ENCODE measurements at places on chromosomes 4 and X.

DNA sequence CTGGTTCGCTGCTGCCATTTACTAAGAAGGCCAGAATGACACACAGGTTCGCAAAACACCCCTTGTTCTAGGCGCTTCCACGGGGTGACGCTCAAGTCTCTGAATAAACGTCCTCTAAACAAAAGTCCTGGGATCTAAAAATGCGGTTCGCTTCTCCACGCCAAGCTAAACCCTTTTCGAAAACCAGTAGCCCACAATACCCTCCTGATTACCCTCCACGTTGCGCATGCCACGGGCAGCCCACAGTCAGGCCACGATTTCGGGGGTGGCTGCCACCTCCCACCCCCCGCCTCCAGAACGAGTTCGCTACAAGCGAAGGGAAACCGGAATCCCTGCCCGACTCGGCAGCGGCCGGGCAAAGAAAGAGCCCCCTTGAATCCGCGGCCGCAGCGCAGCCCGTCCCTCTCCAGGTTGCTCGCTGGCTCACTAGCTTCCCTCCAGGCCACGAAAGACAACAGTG, 423 bp downstream of the RPL39 start:
- DNase-seq: no peak

- DNase-seq: no peak
Measured at GRCh38 chrX:154401045-154401799, 3.0 kb downstream of the RPL10 start.

GRCh38 chrX:150119323-150119722, 181.0 kb upstream of the EOLA2 start:
- DNase-seq: no peak

DNA sequence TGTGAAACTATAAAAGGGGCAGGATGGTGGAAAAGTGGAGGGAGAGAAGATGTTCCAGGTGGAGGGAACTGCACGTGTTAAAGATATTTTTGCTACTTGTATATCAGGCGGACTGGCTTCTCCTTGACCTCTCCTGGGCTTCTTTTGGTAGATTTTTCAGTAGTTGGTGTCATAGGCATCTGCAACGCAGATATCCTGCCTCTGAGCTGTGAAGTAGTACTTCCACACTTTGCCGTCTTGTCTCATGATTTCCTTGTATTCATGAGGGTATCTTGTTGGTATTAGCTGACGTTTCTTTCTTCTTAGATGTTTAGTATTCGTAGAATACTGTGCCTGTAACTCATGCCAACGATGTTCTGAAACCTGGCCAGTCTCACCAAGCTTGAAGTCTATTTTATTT, 81.0 kb downstream of the WWC2 start:
- DNase-seq: no peak

- DNase-seq: no peak
Measured at GRCh38 chr4:141432000-141432712, 204.2 kb upstream of the IL15 start.

- no peak for DNase-seq
Measured at GRCh38 chr4:19941434-19941833, 310.3 kb upstream of the SLIT2 start.

DNA sequence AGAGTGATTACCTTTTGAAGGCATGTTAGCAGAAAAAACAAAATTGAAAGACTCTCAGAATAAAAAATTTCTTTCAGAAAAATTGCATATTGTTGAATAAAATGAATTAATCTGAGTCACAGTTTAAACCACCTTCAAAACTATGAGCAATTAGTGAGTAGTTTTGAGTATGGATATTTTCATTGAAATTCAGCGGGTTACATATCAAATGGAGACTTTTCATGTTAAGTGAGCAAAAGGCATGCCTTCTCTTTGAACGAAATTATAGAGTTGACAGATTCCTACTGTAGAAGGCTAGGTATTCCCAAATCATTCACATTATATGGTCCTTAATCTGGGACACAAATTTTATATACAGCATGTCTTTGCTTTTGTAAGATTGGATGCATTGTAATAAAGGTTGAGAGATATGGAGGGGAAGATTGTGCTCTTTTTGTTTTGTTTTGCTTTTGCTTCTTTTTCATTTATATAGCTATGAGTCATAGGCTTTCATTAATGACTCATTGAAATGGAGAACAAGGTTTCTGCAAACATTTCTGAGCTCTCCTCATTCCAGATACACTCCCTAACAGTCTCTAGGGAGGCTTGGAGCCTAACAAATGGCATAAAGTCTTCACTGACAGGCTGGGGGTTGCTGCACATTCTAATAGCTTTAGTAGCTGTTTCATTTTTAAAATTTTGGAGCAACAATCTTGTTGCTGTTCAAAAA, 21.6 kb downstream of the PCDH18 start:
- no peak for DNase-seq

GRCh38 chrX:26007462-26007861, 130.7 kb upstream of the MAGEB18 start:
- DNase-seq: no peak

- no peak for DNase-seq
Measured at GRCh38 chr4:151657896-151658295, 102.9 kb downstream of the GATB start.

GRCh38 chr4:169268951-169269760, 1.6 kb downstream of the SH3RF1 start:
- DNase-seq: no peak

- no peak for DNase-seq
Measured at GRCh38 chrX:150364347-150365050, 1.4 kb downstream of the MAMLD1 start.

- no peak for DNase-seq
Measured at GRCh38 chr4:154622598-154622997, 10.1 kb upstream of the FGG start.

DNA sequence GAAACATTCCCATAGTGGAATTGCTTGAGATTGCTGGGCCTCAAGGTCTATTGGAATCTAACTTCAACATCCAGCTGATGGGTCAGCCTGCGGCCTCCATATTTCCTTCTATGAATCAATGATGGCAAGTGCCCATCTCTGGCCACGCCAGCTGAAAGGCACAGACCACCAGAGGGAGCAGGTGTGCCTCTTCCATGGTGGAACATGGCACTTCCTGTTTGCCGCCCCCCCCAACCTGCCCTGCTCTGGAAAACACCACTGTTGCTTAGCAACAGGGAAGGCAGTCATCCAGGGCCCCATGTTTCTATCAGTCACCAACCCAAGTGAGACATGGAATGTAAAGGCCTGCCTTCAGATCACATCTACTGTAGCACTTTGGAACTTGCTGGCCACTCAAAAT, 11.6 kb downstream of the PAGE4 start:
- peak; percentile 36 for DNase-seq

DNA sequence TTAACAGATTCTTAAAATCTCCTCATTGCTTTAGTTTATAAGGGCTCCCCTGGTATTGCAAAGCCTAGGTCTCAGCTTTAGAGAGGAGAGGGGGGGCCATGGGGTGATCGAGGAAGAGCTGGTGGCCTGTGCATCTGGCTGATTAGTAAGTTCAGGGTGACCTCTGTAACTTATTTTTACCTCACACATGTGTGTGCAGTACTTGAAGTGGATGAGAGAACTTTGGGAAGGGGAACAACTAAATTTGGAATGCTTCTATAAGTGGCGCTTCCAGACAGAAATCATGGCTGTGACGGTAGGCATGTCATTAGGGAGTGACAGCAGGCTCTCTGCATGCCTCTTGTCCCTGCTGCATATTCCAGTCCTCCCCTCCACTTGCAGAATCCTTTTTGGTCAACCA, 41.9 kb downstream of the FRAS1 start:
- DNase-seq: no peak

DNA sequence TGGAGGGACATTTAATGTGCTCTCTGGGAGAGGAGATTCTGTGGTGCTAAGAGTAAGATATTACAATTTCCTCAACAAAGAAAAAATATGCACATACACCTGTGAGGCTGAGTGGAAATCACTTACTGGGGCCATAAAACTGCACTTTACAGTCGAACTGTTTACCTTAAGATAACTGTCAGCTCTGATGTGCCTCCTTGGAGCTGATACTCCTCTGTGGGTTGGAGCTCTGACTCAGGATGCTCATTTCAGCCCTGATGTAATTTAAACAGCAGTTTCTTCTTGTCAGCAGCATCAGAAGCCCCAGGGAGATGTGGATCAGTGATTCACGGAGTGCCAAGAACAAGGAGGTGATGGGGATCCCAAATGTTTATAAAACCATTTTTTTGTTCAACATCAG, 241.9 kb upstream of the SFRP2 start:
- DNase-seq: no peak

DNA sequence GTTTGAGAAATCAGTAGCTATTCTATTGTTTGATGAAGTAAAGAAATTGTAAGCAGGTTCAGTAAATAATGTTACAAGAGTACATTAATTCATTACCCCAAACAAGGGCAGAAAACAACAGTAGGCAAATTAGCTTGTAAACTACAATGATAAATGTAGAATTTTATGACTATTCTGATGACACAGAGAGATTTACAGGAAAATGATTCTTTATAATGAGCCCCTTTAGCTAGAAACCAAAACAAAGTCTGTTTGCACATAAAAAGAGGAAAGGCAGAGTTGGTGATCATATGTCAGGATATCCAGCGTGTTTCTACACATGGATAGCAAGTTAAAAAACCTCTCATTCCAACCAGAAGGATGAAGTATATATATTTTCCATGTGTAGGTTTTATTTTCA, 204.8 kb downstream of the CFAP299 start:
- DNase-seq: no peak

DNA sequence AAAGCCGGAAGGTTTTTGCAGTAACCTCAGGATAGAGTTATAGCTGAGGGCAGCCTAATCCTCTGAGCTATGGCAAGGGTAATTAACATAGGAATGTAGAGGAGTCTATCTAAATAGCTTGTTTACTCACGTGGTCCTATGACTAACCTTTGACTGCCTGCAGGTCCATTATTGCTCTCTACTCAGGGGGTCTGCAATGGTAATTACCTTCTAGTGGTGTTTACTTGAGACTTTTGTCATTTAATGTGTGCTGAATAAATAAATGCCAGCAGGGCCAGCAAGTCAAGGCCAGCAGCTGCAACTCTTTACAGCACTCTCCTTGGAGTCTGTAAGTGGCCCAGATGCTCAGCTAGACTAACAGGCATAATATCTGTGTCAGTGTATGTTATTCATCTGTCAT, 212.7 kb upstream of the FMR1 start:
- DNase-seq: no peak

DNA sequence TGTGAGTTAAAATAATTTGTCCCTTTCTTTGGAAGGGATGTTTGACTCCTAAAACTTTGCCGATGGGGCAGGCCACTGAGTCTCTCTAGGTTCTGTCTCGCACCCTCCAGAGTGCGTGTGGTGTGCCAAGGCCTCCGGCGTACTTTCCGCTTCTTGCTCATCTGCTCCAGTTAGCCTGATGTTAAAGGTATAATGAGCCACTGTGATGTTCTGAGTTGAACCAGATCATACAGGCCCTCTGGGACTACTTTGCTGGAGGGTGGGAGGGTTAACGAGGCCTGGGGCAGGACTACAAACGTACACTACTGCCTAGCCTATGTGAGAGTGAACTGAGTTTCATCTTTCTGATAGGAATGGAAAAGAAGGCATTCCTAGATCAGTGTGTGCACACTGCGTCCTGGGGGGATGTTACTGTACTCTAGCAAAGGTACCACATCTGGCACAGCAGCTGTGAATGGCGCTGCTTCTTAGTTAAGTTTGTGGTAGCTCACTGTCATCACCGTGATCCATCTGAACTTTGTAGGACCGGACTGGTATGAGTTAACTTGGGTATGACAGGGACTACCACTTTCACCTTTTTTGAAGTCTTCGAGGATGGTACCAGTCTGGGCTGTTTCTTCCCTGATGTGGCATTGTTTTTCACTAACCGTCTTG, 60.2 kb downstream of the RGS12 start:
- DNase-seq: no peak

- DNase-seq: no peak
Measured at GRCh38 chr4:164847967-164848649, 28.9 kb upstream of the APELA start.

DNA sequence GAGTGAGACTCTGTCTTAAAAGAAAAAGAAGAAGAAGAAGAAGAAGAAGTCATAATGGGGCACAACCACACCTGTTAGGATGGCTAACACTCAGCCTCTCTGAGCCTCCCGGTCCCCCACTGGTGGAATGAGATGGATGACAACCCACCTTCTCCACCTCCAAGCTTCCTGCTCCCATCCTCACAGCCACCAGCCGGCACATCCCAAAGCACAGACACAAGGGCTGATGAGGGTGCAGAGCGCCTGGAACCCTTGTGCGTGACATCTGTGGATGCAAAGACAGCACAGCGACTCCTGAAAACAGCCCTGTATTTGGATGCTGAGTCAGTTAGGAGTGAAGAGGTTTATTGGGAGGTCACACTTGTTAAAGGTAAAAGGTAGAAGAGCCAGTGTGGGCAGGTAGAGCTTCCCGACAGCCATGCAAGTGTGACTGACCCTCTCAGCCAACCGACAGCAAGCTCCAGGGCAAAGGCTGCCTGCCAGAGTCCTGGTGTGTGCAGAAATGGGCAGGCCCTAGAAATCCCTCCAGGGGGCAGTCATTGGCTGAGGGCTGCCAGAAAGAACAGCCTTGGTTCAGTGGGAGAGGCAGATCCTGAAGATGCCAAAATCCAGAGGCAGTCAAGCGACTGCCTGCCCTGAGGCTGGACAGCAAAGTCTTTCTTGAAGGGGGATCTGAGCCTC, 26.6 kb upstream of the MAN2B2 start:
- DNase-seq: no peak
